ENCODE measurements at places on chromosomes 4 and X.
A peak's percentile ranks its signal among the peaks of the same experiment; 100 is the strongest.

- DNase-seq, result no peak
Observed at GRCh38 chrX:97070346-97070745, 186.6 kb downstream of the RPA4 start.

DNA sequence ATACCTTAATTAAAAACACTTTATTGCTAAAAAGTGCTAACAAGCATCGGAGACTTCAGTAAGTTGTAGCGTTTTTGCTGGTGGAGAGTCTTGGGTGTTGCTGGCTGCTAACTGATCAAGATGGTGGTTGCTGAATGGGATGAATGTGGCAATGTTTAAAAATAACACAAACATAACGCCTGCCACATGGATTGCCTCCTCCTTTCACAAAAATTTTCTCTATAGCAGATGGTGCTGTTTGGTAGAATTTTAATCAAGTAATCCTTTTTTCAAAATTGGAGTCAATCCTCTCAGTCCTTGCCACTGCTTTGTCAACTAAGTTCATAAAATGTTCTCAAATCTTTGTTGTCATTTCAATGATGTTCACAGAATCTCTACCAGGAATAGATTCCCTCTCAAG is 466.8 kb upstream of the TECRL start:
- DNase-seq, result no peak

DNA sequence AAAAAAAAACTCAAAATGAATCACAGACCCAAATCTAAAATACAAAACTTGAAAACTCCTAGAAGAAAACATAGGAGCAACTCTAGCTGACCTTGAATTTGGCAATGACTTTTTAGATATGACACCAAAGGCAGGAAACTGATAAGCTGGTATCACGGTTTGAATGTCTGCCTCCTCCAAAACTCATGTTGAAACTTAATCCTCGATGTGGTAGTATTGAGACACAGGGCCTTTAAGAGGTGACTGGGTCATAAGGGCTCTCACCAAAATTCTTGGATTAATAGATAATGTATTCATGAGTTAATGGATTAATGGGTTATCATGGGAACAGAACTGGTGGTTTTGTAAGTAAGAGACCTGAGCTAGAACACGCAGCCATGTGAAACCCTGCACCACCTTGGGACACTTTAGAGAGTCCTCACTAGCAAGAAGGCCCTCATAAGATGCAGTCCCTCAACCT is 40.5 kb downstream of the FRYL start:
- DNase-seq, result no peak

GRCh38 chrX:94107981-94108380 is 434.0 kb downstream of the FAM133A start:
- DNase-seq, result no peak

DNA sequence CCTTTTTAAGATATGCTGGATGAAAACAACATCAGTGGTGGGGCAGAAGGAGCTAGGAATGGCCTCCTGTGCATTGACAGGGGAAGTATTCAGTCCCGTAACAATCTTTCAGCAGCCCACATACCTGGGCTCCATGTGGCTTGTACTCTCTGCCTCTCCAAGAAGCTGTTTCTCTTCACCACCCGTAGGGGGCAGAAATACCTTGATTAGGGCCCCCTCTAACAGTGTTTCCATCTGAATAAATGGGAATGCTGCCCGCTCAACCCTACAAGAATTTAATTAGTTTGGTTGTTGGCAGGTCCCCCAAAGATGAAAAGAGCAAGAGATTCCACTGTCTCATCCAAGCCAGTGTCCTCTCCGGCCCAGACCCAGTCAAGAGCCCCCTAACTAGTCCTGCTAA is 155.2 kb downstream of the SMIM20 start:
- no peak for DNase-seq

- no peak for DNase-seq
Observed at GRCh38 chr4:156242390-156242789, 288.7 kb upstream of the CTSO start.

DNA sequence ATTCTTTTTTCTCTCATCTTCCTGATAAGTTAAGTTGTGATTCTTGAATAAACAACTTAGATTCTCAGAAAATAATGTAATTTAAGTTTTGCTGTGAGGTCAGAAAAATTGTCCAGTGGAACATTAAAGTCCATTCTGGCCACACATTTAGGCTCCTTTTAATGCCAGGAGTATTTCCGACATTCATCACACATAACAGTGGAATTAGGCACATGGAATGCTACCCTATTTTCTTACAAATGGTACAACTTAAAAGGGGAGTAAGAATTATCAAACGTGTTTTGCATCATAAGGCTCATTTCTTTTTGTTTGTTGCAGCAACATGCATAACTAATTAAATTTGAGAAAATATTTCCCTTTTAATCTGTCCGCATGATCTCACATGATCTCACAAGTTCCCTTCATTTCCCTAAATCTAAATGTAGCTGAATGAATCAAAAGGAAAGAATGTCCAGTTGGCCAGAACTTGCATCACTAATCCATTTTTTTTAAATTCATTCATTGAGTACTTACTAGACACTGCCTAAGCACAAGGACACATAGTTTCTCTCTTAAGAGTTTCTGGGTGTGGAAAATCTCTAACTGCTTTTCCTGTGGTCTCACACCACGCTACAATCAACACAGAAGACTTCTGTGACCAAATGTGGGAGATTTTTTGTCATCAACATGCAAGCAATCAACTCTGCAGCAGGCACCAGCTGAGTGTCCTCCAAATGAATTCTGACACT is 22.0 kb downstream of the SPARCL1 start:
- no peak for DNase-seq

- DNase-seq, result no peak
Observed at GRCh38 chr4:83282049-83282535, 2.5 kb downstream of the COQ2 start.

- no peak for DNase-seq
Observed at GRCh38 chr4:78032446-78032845, 24.7 kb upstream of the FRAS1 start.

DNA sequence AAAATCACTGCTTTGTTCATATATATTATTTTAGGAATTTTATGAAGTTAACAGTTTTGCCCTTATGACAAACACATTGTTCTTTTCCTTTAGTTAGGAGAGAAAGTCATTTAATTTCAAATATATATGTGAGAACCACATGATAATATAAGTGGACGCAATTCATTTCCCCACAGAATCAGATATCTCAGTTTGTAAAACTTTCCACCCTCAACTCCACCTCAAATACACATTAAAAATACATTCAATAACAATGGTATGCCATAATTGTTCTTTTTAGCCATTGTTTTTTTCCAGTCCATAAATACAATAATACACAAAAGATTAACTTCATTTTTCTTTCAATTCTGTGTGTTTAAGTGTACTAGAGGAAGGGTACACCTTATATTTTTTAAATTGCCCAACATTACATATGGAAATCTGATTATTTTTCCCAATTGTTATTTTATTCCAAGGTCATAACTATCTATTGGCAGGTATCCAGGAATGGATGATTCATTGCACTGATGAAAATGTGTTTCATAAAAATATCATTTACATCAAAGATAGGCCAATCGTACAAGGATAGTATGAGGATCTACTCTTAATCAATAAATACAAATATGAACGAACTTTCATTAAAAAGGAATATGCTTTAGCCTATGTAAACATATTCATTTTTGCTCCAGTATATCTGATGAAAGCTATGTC is 125.0 kb downstream of the PPP3CA start:
- no peak for DNase-seq

DNA sequence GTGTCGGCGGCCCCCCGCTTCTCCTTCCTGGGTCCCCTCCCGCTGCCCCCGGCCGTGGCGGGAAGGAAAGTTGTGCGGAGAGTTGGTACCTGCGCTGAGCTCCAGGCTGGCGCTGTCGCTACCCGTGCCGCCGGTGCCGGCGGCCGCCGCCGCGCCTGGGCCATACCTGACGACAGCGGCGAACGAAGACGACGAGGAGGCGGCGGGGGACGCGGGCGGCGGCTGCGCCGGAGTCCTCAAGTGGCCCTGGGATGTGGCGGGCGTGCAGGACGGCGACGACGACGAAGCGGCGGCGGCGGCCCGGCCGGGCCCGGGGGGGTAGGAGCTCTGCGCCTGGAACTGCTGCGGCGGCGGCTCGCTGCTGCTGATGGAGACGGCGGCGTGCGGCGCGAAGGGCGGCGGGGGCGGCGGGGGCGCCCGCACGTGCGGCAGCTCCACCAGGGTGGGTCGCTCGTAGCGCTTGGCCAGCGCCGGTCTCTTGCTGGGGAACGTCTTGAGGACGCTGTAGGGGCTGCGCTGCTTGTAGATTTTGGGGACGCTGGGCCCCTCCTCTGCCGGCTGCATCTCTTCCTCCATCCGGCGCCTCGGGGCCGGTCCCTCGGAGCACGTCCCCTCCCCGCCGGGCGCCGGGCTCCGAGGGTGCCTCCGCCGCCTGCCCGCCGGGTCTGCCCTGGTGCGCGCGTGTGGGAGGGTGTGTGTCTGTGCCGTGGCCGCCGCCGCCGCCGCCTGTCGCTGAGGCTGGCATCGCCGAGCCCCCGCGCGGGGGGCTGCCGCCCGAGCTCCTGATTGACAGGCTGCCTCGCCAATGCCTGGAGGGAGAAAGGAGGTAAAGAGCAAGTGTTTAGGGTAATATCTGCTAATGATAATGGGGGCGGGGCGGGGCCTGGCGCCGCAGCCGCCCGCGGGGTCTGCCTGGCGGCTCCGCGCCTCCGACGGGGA is 618 bp downstream of the BEND4 start:
- peak; percentile 13 for DNase-seq

GRCh38 chr4:38314663-38315062 is 349.3 kb upstream of the KLF3 start:
- DNase-seq, result no peak

DNA sequence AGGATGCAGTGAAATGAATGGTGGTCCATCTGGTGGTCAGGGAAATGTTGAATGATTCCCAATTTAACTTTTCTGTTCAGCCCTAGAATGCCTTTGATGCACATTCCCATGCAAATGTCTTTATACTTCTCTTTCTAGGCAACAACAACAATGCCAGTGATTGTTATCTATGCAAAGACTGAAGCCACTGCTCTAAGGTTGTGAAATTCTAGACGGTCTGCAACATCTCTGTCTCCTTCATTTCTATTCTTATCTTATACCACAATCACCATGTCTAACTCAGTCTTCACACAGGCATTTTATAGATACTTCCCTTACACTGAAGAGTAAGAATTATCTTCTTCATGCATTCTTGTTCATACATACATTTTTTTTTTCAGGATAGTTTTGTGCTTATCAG is 84.5 kb downstream of the HPGD start:
- no peak for DNase-seq

- no peak for DNase-seq
Observed at GRCh38 chrX:97021680-97022079, 138.0 kb downstream of the RPA4 start.

DNA sequence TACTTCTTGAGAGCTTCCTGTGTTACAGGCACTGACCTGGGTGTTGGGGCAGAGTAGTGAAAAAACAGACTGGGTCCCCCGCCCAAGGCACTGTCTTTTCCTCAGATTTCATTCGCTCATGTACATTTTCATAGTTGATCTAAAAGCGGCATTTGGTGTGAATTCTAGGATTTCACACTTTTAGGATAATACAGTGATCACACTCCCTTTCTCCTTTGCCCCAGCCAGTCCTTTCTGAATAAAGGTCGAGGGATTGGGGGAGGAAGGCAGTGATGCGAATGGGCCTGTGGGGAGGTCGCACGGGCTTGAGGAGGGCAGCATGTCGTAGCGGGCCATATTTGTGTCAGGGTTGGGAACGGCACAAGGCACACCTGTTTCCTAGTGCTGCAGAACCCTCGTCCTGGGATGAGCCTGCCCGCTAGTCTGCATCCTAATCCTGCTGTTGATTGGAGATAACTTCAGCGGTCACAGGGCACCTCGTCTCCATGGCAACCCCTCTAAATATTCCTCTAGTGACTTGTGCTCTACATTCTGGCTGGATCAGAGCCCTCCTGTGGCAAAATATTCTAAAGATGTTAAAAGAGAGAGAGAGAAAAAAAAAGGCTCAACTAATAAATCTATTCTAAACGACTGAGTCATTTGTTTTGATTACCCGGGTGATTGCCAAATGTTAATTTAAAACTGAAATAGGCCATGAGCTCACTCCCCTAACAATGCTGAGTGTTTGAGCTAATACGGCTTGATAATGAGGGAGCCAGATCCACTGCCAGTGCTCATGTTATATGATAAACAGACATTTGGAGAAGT is 21.8 kb downstream of the FHL1 start:
- DNase-seq, result no peak

- no peak for DNase-seq
Observed at GRCh38 chr4:47624031-47624441, 139.0 kb downstream of the ATP10D start.

DNA sequence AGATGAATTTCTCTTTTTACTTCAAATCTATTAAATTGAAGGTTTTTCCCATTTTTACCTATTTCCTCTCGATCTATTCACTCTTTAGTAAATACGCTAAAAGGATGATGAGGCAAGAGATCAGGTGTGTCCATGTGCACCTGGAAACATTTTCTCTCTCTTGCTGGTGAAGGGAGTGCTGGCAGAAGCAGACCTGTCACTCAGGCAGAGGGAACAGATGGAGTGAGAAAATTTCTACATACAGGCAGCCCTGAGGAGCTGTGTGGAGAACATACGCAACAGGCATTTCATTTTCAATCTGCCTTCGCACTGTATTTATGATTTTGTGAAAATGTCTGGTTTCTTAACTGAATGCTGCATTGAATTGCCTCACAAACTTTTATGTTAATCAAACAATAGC is 249.5 kb downstream of the GPM6A start:
- DNase-seq, result no peak

DNA sequence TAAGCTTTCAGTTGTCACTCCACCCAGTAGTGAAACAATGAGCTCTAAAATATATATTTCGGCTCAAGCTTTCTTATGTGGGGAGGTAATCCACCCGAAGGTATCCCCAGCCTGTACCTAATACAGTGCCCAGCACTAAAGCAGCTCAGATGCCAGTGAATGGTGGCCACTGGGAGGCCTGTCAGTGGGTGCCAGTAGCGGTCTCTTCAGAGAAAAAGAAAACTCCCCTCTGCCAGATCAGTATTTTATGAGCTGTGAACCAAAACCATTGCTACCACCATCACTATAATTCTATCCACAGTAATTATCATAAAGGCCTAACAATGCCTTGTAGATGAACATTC is 835 bp upstream of the NFKB1 start:
- DNase-seq, result no peak

GRCh38 chr4:53693408-53693807 is 102.1 kb upstream of the LNX1 start:
- no peak for DNase-seq

Data from activated CD8-positive, alpha-beta memory T cell treated with anti-CD3 and anti-CD28 coated beads for 48 hours (primary cell).